ENCODE measurements at places on chromosomes 1 and 21. TPM values are rescaled to one million over a fixed set of nuclear protein-coding genes. Genes with fewer than 3 reads are reported as not detected.

- DNase-seq = no peak
- no peak overlapping the region for H3K4me3 ChIP-seq
- no peaks in the 10 kb centered on the region for H3K36me3 ChIP-seq
- H3K4me1 ChIP-seq = peaks cover 3% of the 10 kb centered on the region
- H3K27me3 ChIP-seq = peaks cover 16% of the 10 kb centered on the region
- no peak overlapping the region for H3K27ac ChIP-seq
These were observed 40.2 kb upstream of the KCNA10 start for GRCh38 chr1:110559157-110559556.

GRCh38 chr21:37414292-37415253, 48.0 kb downstream of the DYRK1A start:
- H3K4me1 ChIP-seq = peaks cover 86% of the 10 kb centered on the region
- no peak overlapping the region for H3K4me3 ChIP-seq
- no peaks in the 10 kb centered on the region for H3K27me3 ChIP-seq

DNA sequence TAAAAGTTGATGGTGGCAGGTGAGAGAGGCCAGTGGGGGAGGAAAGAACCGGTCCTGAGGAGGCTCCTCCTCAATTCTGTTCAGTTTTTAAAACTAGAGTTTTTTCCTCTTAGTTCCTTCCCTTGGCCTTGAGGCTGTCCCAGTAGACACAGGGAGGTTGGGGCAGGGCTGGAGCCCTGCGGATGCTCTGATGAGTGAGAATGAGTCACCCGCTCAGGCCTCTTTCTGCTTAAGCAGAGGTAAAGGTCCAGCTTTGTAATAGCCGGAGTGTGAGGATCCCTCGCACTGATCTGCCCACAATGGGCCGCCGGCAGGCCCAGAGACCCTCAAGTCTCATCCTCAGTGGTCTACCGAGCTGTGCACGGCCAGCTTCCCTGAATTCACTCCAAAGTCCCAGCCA, 49.6 kb upstream of the IRF2BP2 start:
- H3K4me3 ChIP-seq = no peak overlapping the region
- no peak overlapping the region for H3K27ac ChIP-seq
- no peaks in the 10 kb centered on the region for H3K4me1 ChIP-seq
- no peak for DNase-seq

- no peaks in the 10 kb centered on the region for H3K36me3 ChIP-seq
- no peak overlapping the region for H3K27ac ChIP-seq
- H3K4me3 ChIP-seq = no peak overlapping the region
- no peak for DNase-seq
These were observed 21.5 kb downstream of the FOXD2 start for GRCh38 chr1:47459253-47459788.

- H3K36me3 ChIP-seq = no peaks in the 10 kb centered on the region
- no peak for DNase-seq
- no peak overlapping the region for H3K27ac ChIP-seq
- H3K27me3 ChIP-seq = no peaks in the 10 kb centered on the region
- no peaks in the 10 kb centered on the region for H3K4me1 ChIP-seq
These were observed 21.3 kb downstream of the UROD start for GRCh38 chr1:45033356-45033755.

DNA sequence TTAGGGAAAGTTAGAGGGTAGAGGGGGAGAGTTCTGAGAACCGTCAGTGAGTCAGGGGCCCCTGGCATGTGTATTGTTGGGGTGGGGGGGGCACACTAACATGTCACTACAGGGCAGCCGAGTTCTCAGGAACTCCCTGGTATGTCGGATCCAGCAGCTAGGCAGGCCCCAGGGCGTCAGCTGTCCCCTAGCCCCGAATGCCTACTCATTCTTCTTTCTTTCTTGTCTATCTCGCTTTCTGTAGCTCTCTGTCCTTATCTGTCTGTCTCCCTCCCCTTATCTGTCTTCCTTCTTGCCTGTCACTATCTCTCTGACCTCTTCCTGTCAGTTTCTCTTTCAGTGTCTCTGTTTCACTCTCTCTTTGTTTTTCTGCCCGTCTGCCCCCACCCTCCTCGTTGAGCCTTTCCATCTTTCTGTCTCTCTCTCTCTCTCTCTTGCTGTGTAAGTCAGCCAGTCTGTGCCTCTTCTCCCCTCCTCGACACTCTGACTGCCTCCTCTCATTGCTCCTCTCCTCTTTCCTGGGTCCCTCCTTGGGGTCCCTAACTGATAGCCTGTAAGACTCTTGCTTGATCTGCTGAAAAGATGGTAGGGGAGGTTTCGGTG, 2.4 kb downstream of the NTRK1 start:
- H3K27ac ChIP-seq = no peak overlapping the region
- no peak for DNase-seq
- H3K4me1 ChIP-seq = peaks cover 45% of the 10 kb centered on the region
- H3K27me3 ChIP-seq = peaks cover 16% of the 10 kb centered on the region
- H3K4me3 ChIP-seq = no peak overlapping the region
- H3K36me3 ChIP-seq = no peaks in the 10 kb centered on the region

CD48 gene
- total RNA-seq = 301 TPM

All from CD4-positive, alpha-beta memory T cell (primary cell).